SK-N-SH (cell line): ENCODE measurements at places on chromosomes 11 and 22.

GRCh38 chr22:24845041-24845898, 39.3 kb downstream of the SGSM1 start:
- DNase-seq, result no peak

- no peak for DNase-seq
Observed at GRCh38 chr22:46866591-46866990, 104.1 kb downstream of the TBC1D22A start.

- no peak for DNase-seq
Observed at GRCh38 chr11:133892126-133892525, 46.8 kb upstream of the SPATA19 start.

DNA sequence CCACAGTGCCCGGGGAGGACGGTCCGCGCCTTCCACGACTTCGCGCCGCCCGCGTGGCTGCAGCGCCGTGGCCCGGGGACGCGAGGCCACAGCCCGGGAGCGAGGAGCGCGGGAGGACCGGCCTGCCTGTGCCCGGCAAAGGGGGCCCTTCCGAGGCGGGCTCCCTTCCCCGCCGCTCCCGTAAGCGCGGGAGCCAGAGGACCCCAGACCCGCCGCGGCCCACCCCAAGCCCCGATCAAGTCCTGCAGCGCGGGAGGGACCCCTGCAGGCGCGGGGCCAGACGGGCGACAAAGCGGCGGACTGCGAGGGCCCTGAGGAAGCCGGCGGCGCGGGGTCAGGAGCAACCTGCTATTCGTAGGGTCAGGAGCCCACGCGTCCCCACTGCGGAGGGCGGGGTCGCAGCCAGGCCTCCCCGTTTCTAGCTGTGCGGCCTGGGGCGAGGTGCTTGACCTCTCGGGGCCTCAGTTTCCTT, 110.3 kb downstream of the WNT7B start:
- DNase-seq, result peak; percentile 56

DNA sequence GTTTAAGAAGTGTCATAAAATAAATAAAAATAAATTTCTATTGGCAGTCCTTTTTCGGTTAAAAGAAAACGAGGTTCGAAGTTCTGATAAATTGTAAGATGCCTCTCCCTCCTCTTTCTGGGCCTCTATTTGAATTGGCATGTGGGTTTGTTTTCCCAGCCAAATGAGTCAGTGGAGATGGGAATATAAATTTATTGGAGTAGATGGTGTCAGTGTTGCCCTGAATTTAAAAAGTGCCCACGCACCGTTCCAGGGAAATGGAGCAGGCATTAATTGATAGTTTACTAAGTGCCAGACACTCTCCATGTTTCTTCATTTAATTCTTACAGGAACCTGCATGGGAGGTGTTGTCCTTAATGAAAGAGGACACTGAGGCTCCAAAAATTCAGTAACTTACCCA, 119.2 kb downstream of the FEZ1 start:
- DNase-seq, result no peak

GRCh38 chr11:125069796-125070195, 6.7 kb downstream of the SLC37A2 start:
- no peak for DNase-seq

GRCh38 chr11:15807827-15808226, 548.5 kb downstream of the SOX6 start:
- DNase-seq, result no peak

DNA sequence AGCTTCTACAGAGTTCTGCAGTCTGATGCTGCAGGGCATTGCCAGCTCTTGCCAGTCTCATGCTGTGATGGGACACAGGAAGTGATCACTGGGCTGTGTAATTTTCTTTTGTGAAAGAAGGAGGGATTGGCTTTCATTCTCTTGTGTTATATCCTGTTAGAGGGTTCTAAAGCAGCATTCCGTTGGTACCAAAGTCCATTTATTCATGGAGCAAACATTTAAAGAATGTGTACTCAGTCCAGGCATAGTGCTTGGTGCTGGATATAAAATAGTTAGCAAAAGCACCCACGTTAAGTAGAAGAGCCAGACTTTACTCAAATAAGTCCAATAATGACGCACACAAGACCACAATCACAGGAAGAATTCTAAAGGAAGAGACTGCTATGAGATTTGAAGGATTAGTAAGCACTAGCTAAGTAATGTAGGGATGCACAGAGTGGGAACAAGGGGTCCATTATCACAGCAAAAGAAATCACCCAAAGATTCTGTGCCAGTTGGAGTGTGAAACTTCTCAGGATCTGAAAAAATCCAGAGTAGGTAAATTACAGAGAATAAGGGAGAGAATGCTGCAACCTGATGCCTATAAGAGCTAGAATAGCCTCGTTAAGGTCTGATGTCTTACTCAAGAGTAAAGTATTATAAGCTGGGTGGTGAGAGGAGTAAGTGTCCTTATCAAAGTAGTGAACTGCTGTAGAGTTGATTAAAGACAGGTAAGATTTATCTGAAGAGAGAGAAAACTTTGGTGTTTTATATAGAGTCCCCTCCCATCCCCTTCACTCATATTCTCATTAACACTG, 728.3 kb downstream of the METTL15 start:
- DNase-seq, result no peak
